ENCODE measurements at places on chromosomes 2 and 18.

GRCh38 chr18:36887114-36887513, 58.2 kb downstream of the KIAA1328 start:
- no peaks in the 10 kb centered on the region for H3K4me1 ChIP-seq
- H3K4me3 ChIP-seq = no peak overlapping the region
- H3K36me3 ChIP-seq = no peaks in the 10 kb centered on the region
- DNase-seq = no peak
- no peak overlapping the region for H3K27ac ChIP-seq

- DNase-seq = no peak
- H3K36me3 ChIP-seq = no peaks in the 10 kb centered on the region
- H3K27me3 ChIP-seq = no peaks in the 10 kb centered on the region
- H3K4me1 ChIP-seq = peaks cover 5% of the 10 kb centered on the region
- H3K27ac ChIP-seq = no peak overlapping the region
- H3K4me3 ChIP-seq = no peak overlapping the region
Observed at GRCh38 chr2:13686262-13686661, 946.3 kb upstream of the LRATD1 start.

- no peaks in the 10 kb centered on the region for H3K27me3 ChIP-seq
- H3K4me1 ChIP-seq = peaks cover 4% of the 10 kb centered on the region
- DNase-seq = no peak
- H3K4me3 ChIP-seq = no peak overlapping the region
- no peaks in the 10 kb centered on the region for H3K36me3 ChIP-seq
Observed at GRCh38 chr18:44079606-44080005, 601.1 kb upstream of the SETBP1 start.

DNA sequence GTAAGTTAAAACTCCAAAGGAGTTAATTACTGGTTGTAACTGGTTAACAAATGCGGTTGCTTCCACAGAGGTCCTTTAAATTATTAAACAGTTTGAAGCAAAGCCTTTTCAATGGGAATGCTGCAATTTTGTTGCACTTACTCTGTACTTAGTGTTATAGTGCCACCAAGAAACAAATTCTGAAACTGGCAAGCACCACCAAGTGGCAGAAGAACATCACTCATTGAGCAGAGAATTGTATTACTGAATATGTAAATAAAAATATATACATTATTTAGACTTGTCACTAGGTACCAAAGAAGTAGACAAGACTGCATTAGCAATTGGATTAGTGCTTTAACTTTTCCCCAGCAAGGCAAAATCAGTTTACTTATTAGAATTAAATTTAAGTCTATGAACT, 2.6 kb upstream of the TMEFF2 start:
- no peak overlapping the region for H3K27ac ChIP-seq
- H3K4me1 ChIP-seq = peaks cover 7% of the 10 kb centered on the region
- DNase-seq = no peak
- H3K27me3 ChIP-seq = peaks cover 59% of the 10 kb centered on the region

DNA sequence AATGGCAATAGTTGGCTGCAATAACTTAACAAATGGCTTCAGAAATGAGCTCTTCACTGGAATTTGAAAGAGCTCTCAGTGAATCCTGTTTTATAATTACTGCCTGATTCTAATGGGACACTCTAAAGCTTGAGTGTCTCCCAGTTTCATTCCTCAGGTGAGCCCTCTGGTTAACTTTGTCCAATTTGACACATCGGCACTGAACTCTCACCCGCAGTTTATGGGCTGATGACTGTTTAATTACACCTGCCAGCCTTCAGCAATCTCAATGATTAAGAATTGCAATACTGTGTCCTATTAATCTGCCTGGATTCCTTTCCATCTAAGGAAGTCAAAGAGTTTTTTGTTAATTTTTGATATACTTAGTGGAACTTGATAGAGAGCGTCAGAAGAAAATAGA, 110.7 kb upstream of the NABP1 start:
- H3K27ac ChIP-seq = no peak overlapping the region
- H3K27me3 ChIP-seq = no peaks in the 10 kb centered on the region
- no peak overlapping the region for H3K4me3 ChIP-seq
- no peaks in the 10 kb centered on the region for H3K36me3 ChIP-seq

GRCh38 chr2:48414980-48415835, 114.7 kb upstream of the STON1 start:
- H3K4me1 ChIP-seq = peaks cover 1% of the 10 kb centered on the region
- H3K36me3 ChIP-seq = no peaks in the 10 kb centered on the region
- no peaks in the 10 kb centered on the region for H3K27me3 ChIP-seq
- no peak for DNase-seq
- H3K27ac ChIP-seq = no peak overlapping the region

- H3K27me3 ChIP-seq = no peaks in the 10 kb centered on the region
- no peak for DNase-seq
- H3K27ac ChIP-seq = no peak overlapping the region
- no peaks in the 10 kb centered on the region for H3K4me1 ChIP-seq
- H3K36me3 ChIP-seq = no peaks in the 10 kb centered on the region
Observed at GRCh38 chr2:170022692-170023091, 155.3 kb upstream of the MYO3B start.

DNA sequence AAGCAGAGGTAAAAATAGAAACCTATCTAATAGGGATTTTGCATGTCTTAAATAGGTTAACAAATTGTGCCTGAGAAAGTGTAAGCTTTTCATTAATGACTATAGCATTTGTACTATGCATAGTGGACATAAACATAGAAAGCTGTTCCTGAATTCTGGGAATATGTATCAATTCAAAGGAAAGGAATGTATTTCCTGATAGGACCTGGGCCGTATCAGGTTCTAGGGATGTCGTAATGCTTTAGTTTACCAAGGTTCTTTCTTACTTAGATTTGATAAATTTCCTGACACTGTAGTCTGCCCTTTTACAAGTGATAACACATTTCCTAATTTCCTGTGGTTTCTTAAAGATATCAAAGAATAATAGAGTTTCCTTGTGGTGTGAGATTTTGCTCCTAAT, 191.3 kb downstream of the CDH7 start:
- H3K4me3 ChIP-seq = no peak overlapping the region
- peak overlapping the region; percentile 55 for H3K27ac ChIP-seq
- no peak for DNase-seq
- no peaks in the 10 kb centered on the region for H3K36me3 ChIP-seq

DNA sequence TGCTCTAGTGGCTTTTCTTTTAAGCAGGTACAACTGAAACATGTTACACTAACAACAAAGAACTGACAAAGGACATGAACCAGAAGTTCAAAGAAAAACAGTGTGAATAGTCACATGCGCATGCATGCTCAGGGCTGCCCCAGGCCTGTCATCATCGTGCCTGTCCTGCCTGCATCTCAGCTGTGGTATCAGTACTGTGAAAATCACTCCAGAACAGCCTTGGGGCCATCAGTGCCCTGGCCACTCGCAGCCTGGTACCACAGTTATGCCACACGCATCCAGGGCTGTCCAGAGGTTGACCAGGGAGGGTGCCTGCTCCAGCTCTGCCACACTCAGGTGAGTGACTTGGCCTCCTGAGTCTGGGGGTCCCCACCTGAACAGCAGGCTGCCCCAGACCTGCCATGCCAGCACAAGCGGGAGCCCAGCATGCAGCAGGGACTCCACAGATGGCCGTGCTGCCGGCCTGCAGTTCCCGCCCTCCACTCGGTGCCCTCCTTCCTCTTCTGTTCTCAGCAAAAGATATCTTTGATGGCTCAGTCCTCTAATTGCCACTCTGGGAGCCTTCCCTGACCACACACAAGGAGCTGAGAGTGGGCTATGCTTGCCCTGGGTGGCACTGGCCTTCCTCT, 12.3 kb downstream of the LIMS2 start:
- peaks cover 10% of the 10 kb centered on the region for H3K27me3 ChIP-seq
- DNase-seq = peak; percentile 34
- no peaks in the 10 kb centered on the region for H3K4me1 ChIP-seq
- H3K27ac ChIP-seq = no peak overlapping the region

DNA sequence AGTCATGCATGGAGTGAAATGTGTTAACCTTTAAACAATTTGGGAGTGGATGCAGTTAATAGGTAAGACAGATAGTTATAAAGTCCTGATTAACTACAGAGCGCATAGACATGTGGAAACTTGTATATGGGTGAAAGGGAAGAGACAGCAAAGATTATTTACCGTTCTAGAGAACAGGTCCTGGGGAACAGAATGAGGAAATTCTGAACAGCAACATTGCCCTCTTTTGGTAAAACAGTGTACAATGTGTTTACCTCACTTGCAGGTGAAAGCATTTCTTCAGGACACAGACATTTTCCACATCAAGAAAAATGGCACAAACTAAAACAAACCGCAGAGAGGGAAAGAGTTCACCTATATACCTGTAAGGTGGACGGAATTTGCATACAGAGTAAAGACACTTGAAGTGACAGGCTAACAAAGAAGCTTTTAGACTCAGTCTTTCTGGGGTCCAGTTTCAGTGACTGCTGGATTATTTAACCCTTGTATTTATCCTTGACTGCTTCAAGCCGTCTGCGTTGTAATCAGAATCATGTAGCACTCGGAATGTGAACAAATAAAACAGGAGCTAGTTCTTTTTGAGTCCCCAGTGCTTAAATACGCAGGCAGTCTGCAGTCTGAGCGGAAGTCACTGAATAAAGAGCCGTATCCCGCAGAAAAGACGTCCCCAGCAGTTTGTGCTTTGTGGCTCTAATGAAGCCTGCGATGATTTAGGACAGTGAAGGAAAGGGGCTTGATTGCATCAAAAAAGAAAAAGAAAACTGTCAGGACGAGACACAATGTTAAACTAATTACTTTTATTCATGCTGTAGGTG, 364.8 kb upstream of the GALNT5 start:
- DNase-seq = no peak
- H3K27me3 ChIP-seq = no peaks in the 10 kb centered on the region
- H3K4me1 ChIP-seq = peaks cover 17% of the 10 kb centered on the region
- peak overlapping the region; percentile 14 for H3K4me3 ChIP-seq
- H3K36me3 ChIP-seq = no peaks in the 10 kb centered on the region

DNA sequence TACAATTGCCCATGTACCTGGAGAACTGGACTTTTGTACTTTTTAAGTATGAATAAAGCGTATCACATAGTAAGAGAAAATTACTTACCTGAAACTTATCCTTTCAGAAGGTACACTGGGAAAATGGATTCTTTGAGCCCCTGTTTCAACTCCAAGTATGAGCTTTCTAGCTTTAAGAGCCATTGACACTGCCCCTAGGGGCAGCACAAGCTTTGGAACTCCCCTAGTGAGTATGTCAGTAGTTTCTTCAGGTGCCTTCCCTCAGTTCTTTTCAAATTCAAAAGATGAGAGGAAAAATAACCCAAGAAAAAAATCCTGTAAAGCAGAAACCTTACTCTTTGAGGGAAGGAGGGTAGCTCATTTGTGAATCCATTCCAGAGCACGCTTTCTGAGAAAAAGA, 124.1 kb downstream of the MEMO1 start:
- no peak for DNase-seq
- peaks cover 25% of the 10 kb centered on the region for H3K36me3 ChIP-seq
- H3K4me1 ChIP-seq = no peaks in the 10 kb centered on the region
- no peak overlapping the region for H3K4me3 ChIP-seq
- H3K27ac ChIP-seq = no peak overlapping the region

DNA sequence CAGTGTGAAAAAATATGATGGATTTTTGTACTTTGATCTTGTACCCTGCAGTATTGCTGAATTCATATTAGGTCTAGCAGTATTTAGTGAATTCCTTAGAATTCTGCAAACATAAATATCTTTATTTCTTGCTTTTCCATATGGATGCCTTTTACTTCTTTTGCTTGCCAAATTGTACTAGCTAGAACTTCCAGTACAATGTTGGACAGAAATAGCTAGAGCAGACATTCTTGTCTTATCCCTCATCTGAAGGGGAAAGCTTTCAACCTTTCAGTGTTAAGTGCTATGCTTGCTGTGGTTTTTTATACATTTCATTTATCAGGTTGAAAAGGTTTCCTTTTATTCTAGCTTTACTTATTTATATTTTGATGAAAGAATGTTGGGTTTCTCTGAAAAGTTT, 1321.9 kb upstream of the CHAC2 start:
- H3K4me3 ChIP-seq = no peak overlapping the region
- H3K27me3 ChIP-seq = no peaks in the 10 kb centered on the region

- H3K36me3 ChIP-seq = no peaks in the 10 kb centered on the region
- peaks cover 14% of the 10 kb centered on the region for H3K4me1 ChIP-seq
- no peak overlapping the region for H3K27ac ChIP-seq
Observed at GRCh38 chr2:215615803-215616174, 179.9 kb upstream of the FN1 start.

- H3K4me3 ChIP-seq = peak overlapping the region; percentile 79
- no peak overlapping the region for H3K27ac ChIP-seq
- peaks cover 6% of the 10 kb centered on the region for H3K4me1 ChIP-seq
- no peaks in the 10 kb centered on the region for H3K27me3 ChIP-seq
- peaks cover 29% of the 10 kb centered on the region for H3K36me3 ChIP-seq
- no peak for DNase-seq
Observed at GRCh38 chr18:59359576-59359952, 499 bp upstream of the LMAN1 start.

GRCh38 chr2:84041506-84041905, 417.6 kb downstream of the SUCLG1 start:
- no peak overlapping the region for H3K27ac ChIP-seq
- H3K36me3 ChIP-seq = no peaks in the 10 kb centered on the region
- no peaks in the 10 kb centered on the region for H3K4me1 ChIP-seq

GRCh38 chr18:11002796-11003195, 146.6 kb downstream of the PIEZO2 start:
- H3K36me3 ChIP-seq = no peaks in the 10 kb centered on the region
- DNase-seq = no peak
- H3K27ac ChIP-seq = no peak overlapping the region
- peaks cover 22% of the 10 kb centered on the region for H3K4me1 ChIP-seq
- no peaks in the 10 kb centered on the region for H3K27me3 ChIP-seq

GRCh38 chr2:230885463-230886130, 20.9 kb downstream of the ITM2C start:
- no peaks in the 10 kb centered on the region for H3K36me3 ChIP-seq
- H3K4me3 ChIP-seq = no peak overlapping the region
- no peaks in the 10 kb centered on the region for H3K27me3 ChIP-seq
- H3K4me1 ChIP-seq = no peaks in the 10 kb centered on the region
- no peak overlapping the region for H3K27ac ChIP-seq
- DNase-seq = no peak
